ENCODE measurements at places on chromosomes 3 and 15.

- no peak for DNase-seq
Observed at GRCh38 chr3:159584421-159584820, 404.2 kb upstream of the IL12A start.

DNA sequence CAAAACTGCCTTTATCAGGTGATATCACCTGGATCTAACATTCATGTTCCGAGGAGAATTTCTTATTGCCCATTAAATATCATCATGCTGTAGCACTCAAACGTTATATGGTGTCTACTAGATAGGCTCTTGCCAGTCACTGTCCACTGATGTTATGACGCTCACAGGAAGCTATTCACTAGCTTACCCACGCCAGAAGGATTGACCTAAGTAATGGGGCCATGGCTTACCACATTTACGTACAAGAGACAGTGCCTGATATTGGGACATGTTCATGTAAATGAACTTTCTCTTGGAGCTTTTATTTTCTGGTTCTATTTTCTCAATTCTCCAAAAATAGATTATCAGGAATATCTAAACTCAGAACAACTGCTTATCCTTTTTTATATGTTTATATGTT is 91.7 kb upstream of the NAALADL2 start:
- no peak for DNase-seq

- no peak for DNase-seq
Observed at GRCh38 chr15:83449937-83450506, 2.9 kb downstream of the SH3GL3 start.

DNA sequence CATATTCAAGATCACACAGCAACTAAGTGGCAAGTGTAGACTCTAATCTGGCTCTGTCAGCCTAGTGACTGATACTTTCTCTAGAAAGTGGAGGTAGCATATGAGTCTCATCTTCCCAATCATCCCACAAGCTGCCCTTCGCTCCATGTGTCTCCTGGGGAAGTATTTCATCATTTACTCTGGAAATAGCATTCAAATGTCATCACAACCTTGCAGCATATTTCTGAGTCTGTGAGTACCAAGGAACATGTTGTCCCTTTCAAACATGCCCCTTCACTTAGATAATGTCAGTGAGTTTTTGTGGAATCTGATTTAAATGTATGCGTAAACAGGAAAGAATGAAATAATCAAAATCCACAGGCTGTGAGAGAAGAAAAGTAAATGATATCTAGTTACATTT is 322.9 kb downstream of the SLC9A9 start:
- no peak for DNase-seq
